ENCODE measurements at places on chromosomes 3 and 15.

DNA sequence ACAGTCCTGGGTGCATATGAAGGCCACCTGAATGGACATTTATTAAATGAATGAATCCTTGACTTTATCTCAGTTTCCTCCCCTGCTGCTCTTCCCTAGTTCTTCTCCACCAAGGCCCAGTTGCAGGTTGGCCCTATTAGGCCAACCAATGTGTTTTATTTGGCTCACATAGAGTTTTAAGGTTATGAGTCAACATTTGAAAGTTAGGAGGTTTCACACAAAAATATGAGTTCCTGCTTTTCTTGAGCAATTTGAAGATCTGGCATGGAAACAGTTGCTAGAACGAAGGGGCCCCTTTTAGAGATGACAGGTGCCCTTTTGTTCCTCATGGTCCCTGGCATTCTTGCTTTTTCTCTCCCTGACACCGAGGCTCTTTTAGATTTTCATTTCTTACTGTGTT, 83.0 kb upstream of the PDZRN3 start:
- no peak for DNase-seq

GRCh38 chr15:101458158-101458900, 31.2 kb downstream of the PCSK6 start:
- no peak for DNase-seq

GRCh38 chr15:80992006-80992405, 2.4 kb upstream of the MESD start:
- DNase-seq, result no peak

DNA sequence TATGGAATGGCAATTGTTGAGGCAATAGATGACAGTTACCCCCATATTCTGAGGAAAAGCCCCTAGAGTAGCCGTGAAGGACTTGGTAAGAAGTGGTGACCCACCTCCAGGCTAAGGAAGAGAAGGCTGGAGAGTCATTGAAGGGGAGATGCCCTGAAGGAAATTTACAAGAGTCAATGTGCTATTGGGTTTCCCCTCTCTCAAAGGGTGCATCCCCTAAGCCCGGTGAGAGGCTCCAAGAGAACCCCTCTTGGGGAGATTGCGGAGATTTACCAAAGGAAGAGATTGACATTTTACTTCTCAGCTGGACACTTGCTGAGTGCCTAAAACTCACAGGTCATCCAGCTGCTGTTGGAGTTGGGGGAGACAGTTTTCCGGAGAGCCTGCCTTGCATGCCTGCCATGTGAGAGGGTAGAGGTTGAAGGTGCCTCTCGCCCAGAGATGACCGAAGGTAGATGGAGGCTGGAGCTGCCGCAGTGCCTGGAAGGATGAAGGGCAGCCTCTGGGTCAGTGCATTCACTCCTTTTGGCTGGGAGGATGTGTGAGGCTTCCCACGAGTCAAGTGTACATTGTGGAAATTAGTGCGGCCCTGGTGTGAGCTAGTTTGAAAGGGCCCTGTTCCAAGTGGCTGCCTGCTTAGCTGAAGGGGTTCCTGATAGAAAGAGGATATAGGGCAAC, 30.7 kb downstream of the MESD start:
- DNase-seq, result no peak

- no peak for DNase-seq
Measured at GRCh38 chr3:7518026-7518425, 657.1 kb downstream of the GRM7 start.

- no peak for DNase-seq
Measured at GRCh38 chr3:111739311-111739911, 119.7 kb upstream of the PHLDB2 start.

DNA sequence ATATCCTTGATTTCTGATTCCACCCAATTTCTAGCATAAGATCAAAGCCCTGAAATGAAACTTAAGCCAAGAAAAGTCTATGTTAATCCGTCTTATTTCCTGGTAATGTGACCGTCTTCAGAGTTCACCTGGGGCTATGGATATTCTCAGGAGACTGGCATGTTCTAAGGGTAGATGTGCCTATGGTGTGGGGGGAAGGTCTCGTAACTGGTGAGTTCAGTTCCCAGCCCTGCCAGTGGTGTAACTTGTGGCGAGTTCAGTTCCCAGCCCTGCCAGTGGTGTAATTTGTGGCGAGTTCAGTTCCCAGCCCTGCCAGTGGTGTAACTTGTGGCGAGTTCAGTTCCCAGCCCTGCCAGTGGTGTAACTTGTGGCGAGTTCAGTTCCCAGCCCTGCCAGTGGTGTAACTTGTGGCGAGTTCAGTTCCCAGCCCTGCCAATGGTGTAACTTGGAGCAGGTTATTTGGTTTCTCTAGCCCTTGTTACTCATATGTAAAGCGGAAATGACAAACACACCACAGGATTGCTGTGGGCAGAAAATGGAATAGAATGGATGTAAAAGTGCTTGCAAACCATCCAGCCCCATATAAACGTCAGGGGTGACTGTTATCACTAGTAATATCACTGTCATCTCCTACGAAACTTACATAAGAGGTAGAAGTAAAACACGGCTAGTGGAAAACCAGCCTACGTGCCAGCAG, 30.4 kb downstream of the SLC51A start:
- no peak for DNase-seq

DNA sequence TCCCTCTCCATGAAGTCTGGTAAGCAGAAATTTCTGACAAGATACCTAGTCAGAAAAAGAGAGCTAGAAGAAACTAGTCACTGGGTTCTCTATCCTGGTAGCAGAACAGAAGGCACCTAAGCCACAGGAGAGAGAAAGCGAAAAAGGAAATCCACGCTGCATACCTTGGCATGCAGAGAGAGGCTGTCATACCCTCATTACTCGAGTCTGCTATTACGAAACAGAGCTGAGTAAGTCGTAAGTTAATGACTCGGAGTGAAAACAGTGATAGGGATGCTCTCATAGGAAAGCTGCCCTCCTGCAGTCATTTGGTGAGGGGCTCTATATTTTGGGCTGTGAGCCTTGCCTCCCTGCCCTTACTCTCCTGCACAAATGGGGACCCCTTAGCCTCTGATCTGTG, 16.2 kb downstream of the CLRN1 start:
- no peak for DNase-seq

- peak; percentile 62 for DNase-seq
Measured at GRCh38 chr3:134473868-134474546, 11.8 kb downstream of the ANAPC13 start.

DNA sequence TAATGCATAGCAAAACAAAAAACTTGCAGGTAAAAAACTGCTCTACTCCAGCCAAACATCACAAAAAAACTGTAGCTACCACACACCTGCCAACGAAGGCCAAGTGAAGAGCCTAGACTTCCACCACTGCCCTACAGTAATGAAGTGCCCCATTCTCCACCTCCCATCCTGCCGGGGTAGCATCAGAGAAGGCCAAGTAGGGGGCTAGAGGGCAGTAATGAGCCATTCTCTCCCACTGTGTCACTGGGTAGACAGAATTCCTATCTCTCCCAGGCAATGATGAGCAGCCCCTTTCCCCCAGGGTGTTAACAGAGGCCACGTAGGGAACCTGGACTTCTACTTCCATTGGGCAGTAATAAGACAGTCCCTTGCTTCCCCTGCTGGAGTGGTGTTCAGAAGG, 9.5 kb downstream of the SEC22C start:
- peak; percentile 13 for DNase-seq

GRCh38 chr3:113551820-113552219, 19.5 kb downstream of the SIDT1 start:
- DNase-seq, result no peak

- DNase-seq, result no peak
Measured at GRCh38 chr3:128872282-128872681, 7.1 kb upstream of the ACAD9 start.
